ENCODE measurements at places on chromosomes 12 and 14. TPM values are rescaled to one million over a fixed set of nuclear protein-coding genes. Genes with fewer than 3 reads are reported as not detected.

The CCDC198 gene
- total RNA-seq = not detected

The SERPINA3 gene
- total RNA-seq = not detected

The WDR20 gene
- 35.2 TPM for total RNA-seq

The CCDC197 gene
- total RNA-seq = not detected

The RAPGEF3 gene
- total RNA-seq = 7.4 TPM

DNA sequence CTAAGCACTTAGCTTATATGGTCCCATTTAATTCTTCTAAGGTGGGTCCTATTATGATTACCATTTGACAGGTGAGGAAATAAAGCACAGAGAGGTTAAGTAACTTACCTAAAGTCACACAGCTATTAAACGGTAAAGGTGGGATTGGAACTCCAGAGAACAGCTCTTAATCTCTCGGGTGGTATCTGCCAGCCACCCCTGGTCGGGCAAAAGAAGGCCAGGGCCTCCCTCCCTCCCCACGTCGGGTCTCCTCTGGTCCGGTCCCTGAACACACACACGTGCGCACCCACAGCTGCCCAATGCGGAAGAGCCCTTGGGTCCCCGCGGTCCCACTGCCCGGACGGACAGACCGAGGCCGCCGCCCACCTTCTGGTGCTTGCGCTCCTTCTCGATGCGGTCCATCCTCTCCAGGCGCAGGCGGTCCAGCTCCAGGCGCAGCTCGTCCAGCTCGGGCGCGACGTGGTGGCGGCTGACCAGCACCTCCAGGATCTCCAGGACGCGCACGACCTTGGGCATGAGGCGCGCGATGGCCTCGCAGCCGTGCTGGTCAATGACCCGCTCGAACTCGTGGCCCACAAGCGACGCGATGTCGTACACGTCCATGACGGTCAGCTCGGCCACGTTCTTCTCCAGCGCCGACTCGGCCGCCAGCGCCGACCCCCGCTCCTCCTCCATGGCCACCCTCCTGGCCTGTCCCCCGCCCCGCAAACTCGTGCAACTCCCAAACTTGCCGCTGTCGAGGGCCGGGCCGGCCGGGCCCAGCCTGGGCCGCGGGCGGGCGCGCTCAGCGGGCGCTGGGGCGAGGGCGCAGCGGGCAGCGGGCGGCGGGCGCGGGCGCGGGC is 490 bp downstream of the RILPL1 start:
- no peaks in the 10 kb centered on the region for H3K4me1 ChIP-seq
- H3K27me3 ChIP-seq = no peaks in the 10 kb centered on the region
- DNase-seq = peak; percentile 66
- peak overlapping the region; percentile 77 for H3K4me3 ChIP-seq

GRCh38 chr14:58597041-58597440 is 40.7 kb upstream of the DACT1 start:
- no peak overlapping the region for H3K4me3 ChIP-seq
- no peak for DNase-seq
- no peaks in the 10 kb centered on the region for H3K4me1 ChIP-seq
- no peak overlapping the region for H3K27ac ChIP-seq

- no peaks in the 10 kb centered on the region for H3K36me3 ChIP-seq
- H3K4me1 ChIP-seq = no peaks in the 10 kb centered on the region
- H3K4me3 ChIP-seq = no peak overlapping the region
- no peak overlapping the region for H3K27ac ChIP-seq
These were observed 73.0 kb downstream of the SERPINA3 start for GRCh38 chr14:94685166-94685581.

DNA sequence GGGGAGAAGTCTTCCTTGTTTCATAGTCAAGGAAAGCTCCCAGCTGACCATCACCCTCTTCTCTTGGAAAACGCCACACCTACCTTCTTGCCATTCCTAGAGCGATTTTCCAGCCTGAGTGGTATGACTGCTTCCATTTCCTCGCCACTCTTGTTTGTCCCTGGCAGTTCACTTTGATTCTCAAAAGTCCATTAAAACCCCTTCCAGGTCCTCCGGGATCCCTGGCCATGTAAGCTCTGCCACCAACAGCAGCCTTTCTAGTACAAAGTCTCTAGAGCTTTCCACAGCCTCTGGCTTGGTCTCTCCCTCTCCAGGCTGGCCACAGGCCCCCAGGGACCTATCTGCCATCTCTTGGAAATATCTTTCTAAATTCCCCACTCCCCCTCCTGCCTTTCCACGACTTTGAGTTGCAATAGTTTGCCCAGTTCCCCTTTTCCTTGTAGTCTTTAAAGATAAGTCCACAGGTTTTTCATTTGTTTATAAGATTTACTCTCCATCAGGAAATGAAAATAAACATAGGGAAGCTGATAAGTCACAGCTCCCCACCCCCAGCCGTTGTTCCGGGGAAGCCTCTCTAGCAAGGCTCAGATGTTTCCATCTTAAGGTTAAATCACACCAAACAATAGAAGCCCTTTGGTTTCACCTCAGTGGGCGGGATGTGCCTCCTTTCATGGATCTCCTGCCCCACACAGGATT is 42.9 kb upstream of the SINHCAF start:
- H3K27me3 ChIP-seq = no peaks in the 10 kb centered on the region
- H3K36me3 ChIP-seq = no peaks in the 10 kb centered on the region
- DNase-seq = peak; percentile 50
- peak overlapping the region; percentile 100 for H3K27ac ChIP-seq
- H3K4me3 ChIP-seq = peak overlapping the region; percentile 80
- H3K4me1 ChIP-seq = peaks cover 9% of the 10 kb centered on the region

DNA sequence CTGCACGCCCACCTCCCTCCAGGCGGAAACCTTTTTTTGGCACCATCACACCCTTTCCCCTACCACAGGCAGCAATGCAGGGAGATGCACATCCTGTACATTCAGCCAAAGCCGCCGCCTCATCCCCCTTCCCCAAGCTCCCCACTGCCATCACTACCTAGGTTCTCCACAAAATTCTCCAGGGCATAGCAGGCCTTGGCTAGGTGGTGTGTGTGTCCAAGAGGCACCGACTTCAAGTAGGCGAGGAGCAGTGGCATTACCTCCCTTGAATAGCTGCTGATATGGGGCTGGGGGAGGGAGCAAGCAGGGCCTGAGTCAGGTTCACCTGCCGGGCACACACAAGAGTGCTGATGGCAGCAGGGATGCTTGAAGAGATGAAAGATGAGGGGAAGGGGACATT is 3.6 kb downstream of the IPO4 start:
- no peak for DNase-seq
- H3K27me3 ChIP-seq = no peaks in the 10 kb centered on the region
- peaks cover 85% of the 10 kb centered on the region for H3K36me3 ChIP-seq
- no peak overlapping the region for H3K4me3 ChIP-seq
- no peak overlapping the region for H3K27ac ChIP-seq
- no peaks in the 10 kb centered on the region for H3K4me1 ChIP-seq

DNA sequence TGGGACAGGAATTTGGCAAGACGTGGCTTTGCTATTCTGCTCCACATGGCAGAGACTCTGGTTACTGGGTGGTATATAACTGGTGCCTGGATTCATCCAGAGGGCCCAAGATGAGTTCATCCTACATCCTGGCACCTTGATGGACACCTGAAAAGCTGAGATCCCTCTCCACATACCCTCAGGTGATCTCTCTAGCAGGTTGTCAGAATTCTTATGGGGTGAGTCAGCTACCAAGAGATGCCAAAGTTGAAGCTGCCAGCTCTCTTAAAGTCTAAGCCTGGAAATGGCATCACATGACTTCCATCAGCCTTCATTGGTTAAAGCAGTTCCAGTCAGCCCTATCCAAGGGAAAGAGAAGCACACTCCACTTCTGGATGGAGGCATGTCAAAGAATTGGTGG is 300.7 kb upstream of the SEL1L start:
- no peak for DNase-seq
- H3K36me3 ChIP-seq = peaks cover 20% of the 10 kb centered on the region
- H3K27me3 ChIP-seq = no peaks in the 10 kb centered on the region
- no peaks in the 10 kb centered on the region for H3K4me1 ChIP-seq

DNA sequence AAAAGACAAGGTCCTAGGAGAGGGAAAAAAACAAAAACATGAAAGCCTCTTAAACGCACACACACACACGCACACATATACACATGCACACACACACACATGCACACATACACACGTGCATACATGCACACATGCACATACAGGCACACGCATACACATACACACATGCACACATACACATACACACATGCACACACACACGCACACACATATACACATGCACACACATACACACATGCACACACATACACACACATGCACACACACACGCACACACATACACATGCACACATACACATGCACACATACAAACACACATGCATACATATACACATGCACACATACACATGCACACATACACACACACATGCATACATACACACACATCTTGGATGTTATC is 78.1 kb upstream of the PPP2R5C start:
- DNase-seq = no peak
- no peaks in the 10 kb centered on the region for H3K36me3 ChIP-seq
- H3K4me1 ChIP-seq = no peaks in the 10 kb centered on the region
- H3K27me3 ChIP-seq = peaks cover 17% of the 10 kb centered on the region

GRCh38 chr12:79001404-79001803 is 136.8 kb downstream of the SYT1 start:
- H3K27me3 ChIP-seq = no peaks in the 10 kb centered on the region
- H3K4me1 ChIP-seq = no peaks in the 10 kb centered on the region
- H3K36me3 ChIP-seq = no peaks in the 10 kb centered on the region
- H3K4me3 ChIP-seq = no peak overlapping the region

DNA sequence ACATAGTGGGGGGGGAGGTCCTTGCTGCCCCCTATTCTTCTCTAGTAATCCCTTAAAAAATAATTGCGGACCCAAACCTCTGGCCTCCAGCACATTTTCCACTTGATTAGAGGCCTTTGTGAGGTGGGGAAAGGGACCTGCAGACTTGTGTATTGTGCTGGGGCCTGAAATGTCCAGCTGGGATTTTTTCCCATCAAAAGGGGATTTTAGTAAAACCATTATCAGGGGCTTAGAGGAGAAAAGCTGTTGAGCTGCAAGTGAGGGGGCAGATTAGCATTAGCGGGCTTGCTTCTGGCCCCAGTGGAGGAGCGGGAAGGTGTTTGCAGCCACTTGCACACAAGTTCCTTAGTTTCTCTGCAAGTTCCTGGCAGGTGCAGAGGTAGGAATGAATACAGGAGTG is 13.9 kb downstream of the FBXL14 start:
- no peaks in the 10 kb centered on the region for H3K4me1 ChIP-seq
- no peak overlapping the region for H3K27ac ChIP-seq
- DNase-seq = no peak
- H3K36me3 ChIP-seq = no peaks in the 10 kb centered on the region

GRCh38 chr12:50647479-50647878 is 116.4 kb upstream of the ATF1 start:
- H3K36me3 ChIP-seq = no peaks in the 10 kb centered on the region
- H3K27ac ChIP-seq = no peak overlapping the region
- no peaks in the 10 kb centered on the region for H3K27me3 ChIP-seq
- H3K4me1 ChIP-seq = no peaks in the 10 kb centered on the region
- no peak overlapping the region for H3K4me3 ChIP-seq

DNA sequence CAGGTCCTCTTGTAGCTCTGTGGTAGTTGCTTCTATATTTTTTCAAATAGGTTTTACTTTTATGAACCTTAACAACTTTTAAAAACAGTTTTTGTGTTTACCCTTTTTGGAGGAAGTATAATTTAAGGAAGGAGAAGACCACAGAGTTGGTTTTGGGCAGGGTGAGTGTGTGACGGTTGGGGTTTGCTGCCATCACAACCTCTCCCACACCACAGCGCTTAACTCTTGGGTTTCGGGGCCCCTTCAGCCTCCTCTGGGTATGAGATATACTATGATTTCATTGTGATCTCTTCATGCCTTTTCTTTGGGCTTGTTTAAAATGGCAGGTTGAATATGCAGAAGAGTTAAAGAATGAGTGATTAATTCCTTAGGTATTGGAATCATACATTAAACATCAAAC is 228.7 kb upstream of the CRY1 start:
- H3K4me1 ChIP-seq = peaks cover 2% of the 10 kb centered on the region
- peaks cover 15% of the 10 kb centered on the region for H3K27me3 ChIP-seq
- no peaks in the 10 kb centered on the region for H3K36me3 ChIP-seq
- H3K27ac ChIP-seq = no peak overlapping the region

DNA sequence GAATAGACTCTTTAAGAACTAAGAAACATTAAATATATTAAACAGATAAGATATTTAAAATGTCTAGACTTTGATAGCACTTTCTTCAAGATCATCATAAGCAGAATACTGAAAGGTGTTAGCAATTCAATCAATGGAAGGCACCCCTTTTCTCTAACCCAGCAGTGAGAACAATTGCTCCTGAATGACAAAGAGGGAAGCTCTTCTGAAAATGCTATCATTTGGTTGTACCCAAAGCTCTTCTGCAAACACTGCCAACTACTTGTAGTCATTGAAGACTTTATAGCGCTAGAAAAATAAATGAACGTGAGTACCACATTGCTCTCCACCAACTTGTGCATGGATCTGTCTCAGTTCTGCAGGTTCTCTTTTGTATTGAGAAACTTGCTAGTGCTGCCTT is 62.2 kb upstream of the LMO3 start:
- no peak overlapping the region for H3K4me3 ChIP-seq
- DNase-seq = no peak
- no peak overlapping the region for H3K27ac ChIP-seq

- no peak for DNase-seq
- no peak overlapping the region for H3K4me3 ChIP-seq
- H3K36me3 ChIP-seq = peaks cover 78% of the 10 kb centered on the region
These were observed 55.4 kb downstream of the TEAD4 start for GRCh38 chr12:3014641-3015040.

- H3K27me3 ChIP-seq = no peaks in the 10 kb centered on the region
- H3K4me3 ChIP-seq = no peak overlapping the region
- DNase-seq = no peak
- no peaks in the 10 kb centered on the region for H3K4me1 ChIP-seq
- H3K27ac ChIP-seq = no peak overlapping the region
These were observed 28.8 kb upstream of the RPH3A start for GRCh38 chr12:112762753-112763152.

DNA sequence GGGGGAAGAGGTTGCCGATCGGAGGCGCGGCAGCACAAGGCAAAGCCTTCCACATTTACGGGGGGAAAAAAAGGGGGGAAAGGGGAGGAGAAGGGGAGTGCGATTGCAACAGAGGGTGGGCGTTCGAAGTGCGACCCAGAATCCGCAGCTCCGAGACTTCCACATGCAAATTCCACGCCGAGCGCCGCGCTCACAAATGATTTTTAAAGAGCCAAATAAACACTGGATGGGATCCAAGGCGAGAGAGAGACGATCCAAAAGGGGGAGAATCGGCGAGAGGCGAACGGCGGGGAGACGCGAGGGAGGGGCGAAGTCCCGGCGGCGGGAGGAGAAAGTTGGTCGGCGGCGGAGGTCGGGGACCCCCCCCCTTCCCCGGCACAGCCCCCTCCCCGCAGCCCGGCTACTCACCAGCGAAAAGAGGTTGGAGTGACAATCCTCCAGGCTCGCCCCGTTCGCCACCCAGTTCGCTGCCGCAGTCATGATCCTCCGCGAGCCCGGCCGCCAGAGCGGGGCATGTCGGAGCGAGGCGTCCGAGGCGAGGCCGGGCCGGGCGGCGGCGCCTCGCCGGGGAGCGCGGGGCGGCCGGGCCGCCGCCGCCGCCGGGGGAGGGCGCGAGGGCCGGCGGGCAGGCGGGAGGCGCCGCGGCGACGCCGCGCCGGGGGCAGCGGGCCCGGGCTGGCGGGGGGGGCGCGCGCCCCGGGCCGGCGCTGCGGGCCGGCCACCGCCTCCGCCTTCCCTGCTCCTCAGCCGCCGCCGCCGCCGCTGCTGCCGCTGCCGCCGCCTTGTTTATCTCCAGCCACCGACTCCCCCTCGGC is 634 bp downstream of the MED13L start:
- peak overlapping the region; percentile 95 for H3K4me3 ChIP-seq
- no peaks in the 10 kb centered on the region for H3K27me3 ChIP-seq
- DNase-seq = no peak

All from H9 (cell line).